ENCODE measurements at places on chromosomes 1 and 21.

DNA sequence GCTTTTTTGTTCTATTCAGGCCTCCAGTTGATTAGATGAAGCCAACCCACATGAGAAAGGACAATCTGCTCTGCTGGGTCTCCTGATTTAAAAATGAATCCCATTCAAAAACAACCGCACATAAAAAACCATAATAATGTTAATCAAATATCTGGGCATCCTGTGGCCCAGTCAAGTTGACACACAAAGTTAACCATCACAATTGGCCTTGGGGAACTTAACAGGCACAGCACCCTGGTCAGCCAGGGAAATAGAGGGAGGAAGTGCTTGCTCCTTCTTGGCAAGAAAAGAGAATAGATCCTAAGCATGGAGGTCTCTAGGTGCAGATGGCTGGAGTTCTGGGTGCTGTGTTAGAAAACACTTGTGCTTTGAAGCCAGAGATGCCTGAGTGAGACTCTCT lies 109.6 kb upstream of the OLIG2 start:
- DNase-seq = no peak

- no peak for DNase-seq
Observed at GRCh38 chr1:84031802-84032327, 32.9 kb upstream of the TTLL7 start.

DNA sequence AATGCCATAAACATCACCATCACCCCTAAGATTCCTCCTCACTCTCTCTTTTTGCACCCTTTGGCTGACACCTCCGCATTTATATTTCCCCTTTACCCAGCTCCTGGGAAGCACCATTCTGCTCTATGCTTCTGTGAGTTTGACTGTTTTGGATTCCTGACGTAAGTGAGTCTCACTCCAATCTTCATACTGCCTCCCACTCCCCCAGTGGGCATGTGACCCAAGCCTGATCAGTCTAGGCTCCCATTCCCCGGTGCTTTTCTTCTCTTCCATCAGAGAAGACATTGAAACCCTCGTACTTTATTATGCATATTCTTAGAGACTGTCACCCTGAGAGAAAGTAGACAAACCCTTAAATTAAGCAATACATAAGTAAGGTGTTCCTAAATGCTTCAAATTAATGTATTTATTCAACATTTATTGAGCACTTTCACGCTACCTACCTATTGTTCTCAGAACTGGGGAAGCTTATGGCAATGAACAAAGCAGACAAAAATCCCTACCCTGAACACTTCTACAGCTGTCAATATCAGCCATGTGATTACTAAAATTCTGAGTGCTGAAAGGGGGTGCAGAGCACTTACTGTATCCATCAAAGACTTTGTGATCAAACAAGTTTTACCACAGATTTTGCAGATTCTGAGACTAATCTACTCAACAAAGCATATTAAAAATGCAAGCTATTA lies 43.4 kb upstream of the DIPK1A start:
- DNase-seq = no peak

- DNase-seq = no peak
Observed at GRCh38 chr1:10161541-10162290, 48.7 kb upstream of the KIF1B start.

DNA sequence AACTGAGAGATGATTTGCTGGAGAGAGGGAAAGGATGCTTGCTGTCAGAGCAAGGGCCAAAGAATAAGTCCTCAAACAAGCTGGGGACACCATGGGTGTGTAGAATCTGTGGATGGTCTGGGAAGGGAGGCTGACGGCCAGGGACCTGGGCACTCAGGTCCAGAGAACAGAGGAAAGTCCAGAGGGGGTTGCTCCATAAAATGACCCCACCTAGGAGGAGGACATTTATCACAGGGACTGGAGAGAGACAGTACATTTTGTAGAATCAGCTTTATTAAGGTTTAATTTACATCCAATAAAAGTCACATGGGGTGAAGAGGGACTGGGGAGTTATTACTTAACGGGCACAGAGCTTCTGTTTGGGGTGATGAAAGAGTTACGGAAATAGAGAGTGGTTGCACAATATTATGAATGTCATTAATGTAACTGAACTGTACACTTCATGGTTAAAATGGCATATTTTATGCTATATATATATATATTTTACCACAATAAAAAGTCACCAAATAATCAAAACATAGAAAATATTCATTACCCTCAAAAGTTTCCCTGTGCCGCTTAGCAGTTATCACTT lies 73.0 kb upstream of the ABCD3 start:
- DNase-seq = no peak

GRCh38 chr1:113855630-113856400 lies 15.7 kb downstream of the PTPN22 start:
- DNase-seq = no peak

GRCh38 chr21:29320031-29320430 lies 21.3 kb downstream of the BACH1 start:
- no peak for DNase-seq

Data from AG09309 (cell line).